AG04449 (cell line): ENCODE measurements at places on chromosomes 5 and 9.

DNA sequence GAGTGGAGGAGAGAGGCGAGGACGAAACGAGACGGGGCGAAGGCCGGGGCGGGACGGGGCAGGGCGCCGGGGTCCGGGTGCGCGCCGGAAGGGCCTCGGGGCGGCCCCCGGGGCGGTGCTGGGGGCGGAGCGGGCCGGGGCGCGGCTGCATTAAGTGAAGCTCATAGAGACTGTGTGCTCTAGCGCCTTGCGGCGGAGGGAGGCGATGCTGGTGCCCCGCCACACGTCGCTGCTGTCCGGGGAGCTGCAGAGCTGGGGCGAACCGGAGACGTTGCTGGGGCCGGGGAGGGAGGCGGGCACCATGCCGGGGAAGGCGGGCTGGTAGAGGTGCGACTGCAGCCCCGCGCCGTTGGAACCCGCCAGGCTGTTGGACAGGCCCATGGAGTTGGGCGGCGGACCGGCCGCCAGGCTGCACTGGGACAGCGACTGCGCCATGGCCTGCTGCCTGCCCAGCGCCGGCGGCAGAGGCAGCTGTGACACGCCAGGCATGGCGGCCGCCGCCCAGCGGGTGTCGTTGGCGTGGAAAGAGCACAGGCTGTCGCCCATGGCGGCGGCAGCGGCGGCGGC is 8.3 kb downstream of the OTP start:
- no peak for DNase-seq

DNA sequence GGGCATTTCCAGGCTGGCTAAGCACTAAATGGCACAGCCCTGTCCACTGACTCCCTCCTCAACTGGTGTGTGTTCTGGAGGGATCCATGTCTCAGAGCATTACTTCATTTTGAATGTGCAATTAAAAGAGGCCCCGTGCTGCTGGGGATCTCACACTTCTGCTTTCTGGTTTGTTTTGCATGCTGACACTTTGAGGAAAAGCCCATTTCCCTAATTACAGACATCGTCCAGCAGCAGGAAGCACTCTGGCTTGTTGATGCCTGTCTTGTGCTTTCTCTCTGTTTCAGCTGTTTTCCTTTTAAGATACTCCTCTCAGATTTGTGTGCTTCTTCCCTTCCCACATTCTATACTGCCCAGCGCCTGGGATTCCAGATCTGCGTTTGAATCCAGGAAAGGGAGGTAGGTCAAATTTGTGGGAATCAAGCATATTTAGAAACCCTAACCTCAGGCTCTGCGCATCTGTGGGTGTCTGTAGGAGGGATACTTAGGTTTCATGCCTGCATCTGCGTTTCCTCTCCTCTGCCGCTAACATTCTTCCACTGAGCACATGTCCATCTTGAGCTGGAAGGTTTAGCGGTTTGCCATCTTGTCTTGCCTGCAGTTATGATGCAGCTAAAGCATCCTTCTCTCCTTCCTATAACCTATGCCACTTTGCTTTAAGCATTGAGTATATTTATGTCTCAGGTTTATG is 25.7 kb downstream of the SYK start:
- no peak for DNase-seq

GRCh38 chr5:73728493-73729273 is 102.7 kb downstream of the ARHGEF28 start:
- DNase-seq: no peak

DNA sequence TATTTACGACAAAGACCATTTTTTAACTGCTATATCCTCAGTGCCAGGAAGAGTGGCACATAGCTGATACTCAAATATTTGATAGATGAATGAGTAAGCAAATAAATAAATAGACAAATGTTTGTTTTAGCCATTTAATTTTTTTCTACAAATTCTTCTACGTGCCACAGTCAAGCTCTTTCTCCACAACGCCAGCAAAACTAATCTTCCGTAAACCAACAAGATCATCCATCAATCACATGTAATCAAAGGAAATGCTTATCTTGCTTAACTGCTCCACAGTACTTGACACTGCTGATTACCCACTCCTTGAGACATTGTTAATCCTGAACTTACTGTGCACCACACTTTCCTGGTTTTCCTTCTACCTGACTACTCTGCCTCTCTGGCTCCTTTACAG is 136.7 kb downstream of the EDIL3 start:
- DNase-seq: no peak

GRCh38 chr5:139058121-139058520 is 140.0 kb downstream of the SIL1 start:
- DNase-seq: peak; percentile 34

- DNase-seq: no peak
These were observed 739 bp upstream of the PDLIM4 start for GRCh38 chr5:132256783-132257130.

DNA sequence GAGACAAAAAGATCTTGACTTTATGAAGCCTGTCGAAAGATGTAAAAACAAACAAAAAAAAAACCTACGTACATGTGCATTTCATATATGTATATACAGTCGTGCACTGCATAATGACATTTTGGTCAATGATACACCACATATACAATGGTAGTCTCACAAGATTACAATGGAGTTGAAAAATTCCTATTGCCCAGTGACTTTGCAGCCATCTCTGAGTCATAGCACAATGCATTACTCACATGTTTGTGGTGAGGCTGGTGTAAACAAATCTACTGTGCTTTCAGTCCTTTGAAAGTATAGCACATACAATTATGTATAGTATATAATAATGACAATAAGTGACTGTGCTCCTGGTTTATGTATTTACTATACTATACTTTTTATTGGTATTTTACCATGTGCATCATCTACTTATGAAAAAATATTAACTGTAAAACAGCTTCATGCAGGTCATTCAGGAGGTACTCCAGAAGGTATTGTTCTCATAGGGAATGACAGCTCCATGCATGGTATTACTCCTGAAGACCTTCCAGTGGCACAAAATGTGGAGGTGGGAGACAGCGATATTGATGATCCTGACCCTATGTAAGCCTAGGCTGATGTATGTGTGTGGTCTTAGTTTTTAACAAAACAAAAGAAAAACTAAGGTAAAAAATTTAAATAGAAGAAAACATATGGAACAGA is 73.7 kb upstream of the FST start:
- DNase-seq: no peak

GRCh38 chr5:129496421-129496820 is 36.3 kb downstream of the ADAMTS19 start:
- DNase-seq: no peak

GRCh38 chr9:84642553-84643141 is 26.9 kb upstream of the NTRK2 start:
- no peak for DNase-seq

- no peak for DNase-seq
These were observed 51.2 kb upstream of the SEMA4D start for GRCh38 chr9:89549031-89549644.

GRCh38 chr9:592733-593132 is 248.8 kb upstream of the DMRT1 start:
- no peak for DNase-seq

DNA sequence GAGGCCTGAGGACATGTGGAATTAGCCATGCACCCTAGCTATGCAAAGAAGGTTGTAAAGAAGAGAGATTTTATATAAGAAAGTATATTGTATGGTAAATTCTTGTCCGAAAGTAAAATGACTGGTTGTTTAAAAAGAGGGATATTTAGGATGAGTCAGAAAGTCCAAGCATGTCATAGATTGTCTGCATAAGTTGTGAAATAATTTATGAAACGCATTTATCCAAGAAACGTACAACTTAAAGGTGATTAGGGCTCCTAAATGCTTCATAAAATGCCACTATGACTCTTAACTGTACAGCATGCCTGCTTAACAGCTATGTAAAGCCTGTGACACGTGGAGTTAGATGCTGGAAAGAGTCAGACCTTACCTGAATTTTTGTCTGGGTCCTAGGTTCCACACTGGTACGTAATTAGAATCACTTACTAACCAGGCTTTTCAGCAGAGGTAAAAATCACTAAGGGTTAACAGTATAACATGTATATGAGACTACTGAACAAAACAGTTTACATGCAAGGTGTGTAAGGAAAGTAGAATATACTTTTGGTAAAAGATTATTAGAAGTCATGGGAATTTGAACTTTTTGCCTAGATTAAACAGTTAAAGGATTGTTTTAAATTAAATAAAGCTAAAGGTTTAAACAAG is 37.0 kb upstream of the ARL15 start:
- DNase-seq: no peak

DNA sequence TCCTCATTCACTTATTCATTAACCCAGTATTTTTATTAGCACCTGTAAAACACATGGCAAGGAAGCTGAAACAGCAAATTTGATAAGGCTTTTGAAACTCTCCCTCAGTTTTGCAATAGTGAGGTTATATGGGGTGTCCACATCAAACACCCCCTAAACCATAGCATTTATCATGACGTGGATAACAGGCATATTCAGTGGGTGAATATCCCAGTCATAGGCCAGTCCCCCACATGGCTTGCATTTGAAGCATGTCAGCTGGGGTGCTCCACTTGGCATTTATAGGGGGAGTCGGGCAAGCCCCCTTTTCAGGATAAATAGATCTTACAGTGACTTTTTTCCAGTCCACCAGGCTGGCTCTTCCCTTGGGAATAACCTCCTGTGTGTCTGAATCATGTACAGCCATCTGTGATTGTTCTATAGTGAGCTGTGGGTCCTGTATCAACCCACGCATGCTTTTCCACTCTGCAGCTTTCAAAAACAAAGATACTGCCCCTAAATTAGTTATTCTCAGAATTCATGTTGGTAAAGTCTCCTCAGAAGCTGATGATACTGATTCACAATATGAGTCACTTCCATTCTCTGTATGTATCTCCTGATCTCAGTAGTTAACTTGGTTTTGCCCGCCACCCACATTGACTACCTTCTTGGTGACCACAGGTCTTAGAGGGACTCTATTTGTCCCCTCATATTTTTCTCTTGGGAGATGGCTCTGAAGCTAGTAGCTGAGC is 84.4 kb upstream of the SPIN1 start:
- DNase-seq: peak; percentile 36

DNA sequence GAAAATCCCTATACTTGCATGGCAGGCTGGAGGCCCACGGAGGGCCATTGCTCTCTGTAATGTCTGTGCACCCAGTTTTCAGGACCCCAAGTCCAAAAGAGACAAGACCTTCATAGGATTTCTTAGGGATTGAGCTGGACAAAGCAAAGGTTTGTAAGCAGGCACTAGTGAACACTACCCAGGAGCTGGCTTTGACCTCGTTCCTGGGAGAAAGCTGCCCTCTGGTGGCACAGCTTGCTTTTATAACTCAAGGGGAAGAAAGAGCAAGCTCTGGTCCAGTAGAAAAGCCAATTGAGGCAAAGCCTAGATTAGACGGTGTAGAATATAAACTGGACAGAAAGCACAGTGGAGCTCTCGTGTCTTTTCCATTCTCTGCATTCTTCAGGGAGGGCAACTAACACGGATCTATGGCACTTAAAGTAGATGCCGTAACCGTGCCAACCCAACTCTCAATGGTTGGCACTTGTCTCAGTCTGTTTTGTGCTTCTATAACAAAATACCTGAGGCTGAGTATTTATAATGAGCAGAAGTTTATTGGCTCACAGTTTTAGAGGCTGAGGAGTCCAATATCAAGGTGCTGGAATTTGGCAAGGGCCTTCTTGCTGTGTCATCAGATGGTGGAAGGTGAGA is 7.9 kb downstream of the GABRP start:
- no peak for DNase-seq

GRCh38 chr9:120446671-120447070 is 133.3 kb downstream of the CDK5RAP2 start:
- no peak for DNase-seq

GRCh38 chr5:77285251-77285841 is 74.9 kb downstream of the PDE8B start:
- DNase-seq: no peak

DNA sequence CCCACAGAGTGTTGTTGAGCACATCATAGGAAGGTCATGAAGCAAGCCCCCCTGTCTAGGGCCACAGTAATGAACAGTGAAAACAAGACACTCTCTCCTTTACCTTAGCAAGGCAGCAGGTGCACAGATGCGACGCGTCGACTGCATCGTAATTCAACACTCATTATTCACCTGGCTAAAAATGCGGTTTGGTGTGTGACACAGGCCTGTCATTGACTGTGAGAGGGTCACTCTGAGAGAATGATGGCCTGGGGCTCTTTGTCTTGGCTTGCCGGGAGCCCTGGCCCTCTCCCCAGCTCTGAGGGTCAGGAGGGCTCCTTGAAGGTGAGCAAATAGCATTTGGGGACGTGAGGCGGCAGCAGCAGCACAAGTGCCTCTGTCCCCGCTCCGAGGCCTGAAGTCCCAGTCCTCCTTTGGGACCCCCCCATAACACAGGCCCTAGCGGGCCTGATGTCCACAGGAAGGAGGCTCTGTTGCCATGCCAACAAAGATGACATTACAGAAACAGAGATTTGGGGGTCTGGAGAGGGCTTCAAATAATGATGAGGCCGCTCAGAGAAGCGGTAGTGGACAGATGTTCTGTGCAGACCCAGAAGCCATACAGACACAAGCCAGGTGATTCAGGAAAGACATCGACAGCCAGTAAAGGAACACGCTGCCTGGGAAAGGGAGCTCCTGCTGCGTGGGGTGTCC is 46.7 kb downstream of the SHB start:
- DNase-seq: no peak

DNA sequence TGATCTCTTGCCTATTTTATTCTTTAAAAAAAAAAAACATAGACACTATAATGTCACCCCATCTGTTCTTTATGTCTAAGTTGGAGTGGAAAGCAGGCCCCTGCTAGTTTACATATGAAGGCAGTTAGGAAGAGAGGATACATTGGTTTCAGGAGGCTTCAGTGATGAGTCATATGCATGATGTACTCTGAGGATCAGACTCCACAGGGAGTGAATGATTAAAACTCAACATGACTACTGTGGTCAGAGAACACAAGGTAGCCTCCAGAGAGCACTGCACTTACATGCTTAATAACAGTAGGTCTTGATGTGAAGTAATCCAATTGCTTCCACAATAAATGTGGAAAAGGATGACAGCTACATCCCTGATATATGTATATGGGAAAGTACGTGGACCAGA is 22.7 kb upstream of the FSTL4 start:
- DNase-seq: no peak

DNA sequence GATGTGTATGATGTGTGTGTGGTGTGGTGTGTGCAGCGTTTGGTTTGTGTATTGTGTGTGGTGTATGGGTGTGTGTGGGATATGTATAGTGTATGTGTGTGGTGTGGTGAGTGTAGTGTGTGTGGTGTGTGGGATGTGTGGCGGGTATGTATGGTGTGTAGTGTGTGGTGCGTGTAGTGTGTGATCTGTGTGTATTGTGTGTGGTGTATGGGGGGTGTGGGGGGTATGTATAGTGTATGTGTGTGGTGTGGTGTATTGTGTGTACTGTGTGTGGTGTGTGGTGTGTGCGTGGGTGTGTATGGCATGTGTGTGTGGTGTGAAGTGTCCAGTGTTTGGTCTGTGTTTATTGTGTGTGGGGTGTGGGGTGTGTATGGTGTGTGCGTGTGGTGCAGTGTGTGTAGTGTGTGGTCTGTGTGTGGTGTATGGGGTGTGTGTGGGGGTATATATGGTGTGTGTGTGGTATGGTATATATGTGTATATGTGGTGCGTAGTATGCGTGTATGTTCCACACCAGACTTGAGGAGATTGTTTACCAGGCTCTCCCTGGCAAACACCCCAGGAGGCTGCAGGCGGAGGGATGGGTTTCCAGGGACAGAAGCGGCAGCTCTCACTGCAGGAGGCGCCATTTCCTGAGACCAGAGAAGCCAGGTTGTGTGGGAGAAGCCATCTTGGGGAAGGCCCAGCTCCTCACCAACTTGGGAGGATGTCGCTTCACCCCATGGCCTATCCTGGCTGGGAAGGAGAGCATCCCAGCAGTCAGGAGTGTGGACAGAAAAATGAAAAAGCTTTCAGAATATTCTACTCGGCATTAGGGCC is 138.1 kb downstream of the NXNL2 start:
- no peak for DNase-seq
